ENCODE measurements at places on chromosomes 4 and X. TPM values are rescaled to one million over a fixed set of nuclear protein-coding genes. Genes with fewer than 3 reads are reported as not detected.

DNA sequence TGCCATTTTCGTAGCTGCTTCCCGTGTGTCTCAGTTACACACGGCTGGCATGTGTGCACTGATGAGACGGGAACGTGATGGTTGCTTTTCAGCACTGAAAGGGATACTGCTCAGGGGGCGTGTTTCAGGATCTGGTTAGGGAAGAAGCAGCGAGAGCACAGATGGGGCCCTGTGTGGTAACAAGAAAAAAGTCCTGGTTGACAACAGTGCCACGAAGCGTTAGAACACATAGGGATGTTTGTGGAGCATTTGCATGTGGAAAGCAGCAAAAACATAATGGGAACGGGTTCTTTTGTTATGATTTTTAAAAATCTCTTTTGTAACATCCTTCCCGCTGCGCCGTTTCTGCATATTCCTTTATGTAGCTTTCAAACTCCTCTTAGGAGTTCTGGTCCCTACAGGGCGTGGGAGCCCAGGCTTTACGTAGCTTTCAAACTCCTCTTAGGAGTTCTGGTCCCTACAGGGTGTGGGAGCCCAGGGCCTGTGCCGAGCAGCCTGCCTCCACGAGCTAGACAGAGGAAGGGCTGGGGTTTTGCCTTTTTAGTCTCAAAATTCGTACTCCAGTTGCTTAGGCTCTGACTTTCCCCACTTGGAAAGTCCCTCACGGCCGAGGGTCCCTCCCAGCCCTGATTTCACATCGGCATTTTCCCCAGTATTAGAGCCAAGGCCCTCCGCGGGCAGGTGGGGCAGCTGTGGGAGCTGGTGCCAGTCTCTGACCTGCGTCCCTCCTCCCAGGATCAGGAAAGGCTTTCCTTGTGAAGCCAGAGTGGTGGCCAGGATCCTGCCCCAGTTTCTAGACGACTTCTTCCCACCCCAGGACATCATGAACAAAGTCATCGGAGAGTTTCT lies 11.0 kb upstream of the MSANTD1 start:
- DNase-seq, result no peak

DNA sequence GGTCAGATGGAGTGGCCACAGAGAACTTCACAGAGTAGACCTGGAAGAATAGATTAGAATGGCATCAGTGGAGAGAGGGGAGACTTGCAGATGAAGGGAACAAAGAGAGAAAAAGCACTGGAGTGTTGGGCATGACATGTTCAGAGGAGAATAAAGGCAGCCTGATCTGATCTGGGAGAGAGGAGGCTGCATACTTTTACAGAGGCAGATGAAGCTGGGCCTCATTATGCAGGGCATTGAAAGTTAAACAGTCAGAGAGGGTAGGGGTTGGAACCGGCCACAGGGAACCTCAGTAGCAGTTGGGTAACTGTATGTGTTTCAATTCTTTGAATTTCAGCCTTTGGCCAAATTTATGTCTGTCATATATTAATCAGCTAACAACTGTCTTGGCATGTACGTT lies 61.2 kb downstream of the SH3BGRL start:
- no peak for DNase-seq

DNA sequence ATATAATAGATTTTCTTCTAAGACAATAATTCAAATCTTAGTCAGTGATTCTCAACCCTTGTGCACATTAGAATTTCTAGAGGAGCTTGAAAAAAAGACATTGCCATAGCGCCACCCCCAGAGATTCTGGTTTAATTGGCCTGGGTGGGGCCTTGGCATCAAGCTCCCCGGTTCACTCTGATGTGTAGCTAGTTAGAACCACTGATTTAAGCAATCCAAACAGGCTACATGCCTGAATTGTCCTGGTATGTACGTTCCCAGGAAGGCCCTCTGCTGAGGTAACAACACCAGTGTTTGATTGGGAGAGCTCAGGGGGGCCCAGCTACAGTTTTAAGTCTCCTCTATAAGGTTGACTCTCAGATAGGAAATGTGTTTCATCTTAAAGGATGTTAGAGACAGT lies 1.3 kb upstream of the ATP10D start:
- no peak for DNase-seq

DNA sequence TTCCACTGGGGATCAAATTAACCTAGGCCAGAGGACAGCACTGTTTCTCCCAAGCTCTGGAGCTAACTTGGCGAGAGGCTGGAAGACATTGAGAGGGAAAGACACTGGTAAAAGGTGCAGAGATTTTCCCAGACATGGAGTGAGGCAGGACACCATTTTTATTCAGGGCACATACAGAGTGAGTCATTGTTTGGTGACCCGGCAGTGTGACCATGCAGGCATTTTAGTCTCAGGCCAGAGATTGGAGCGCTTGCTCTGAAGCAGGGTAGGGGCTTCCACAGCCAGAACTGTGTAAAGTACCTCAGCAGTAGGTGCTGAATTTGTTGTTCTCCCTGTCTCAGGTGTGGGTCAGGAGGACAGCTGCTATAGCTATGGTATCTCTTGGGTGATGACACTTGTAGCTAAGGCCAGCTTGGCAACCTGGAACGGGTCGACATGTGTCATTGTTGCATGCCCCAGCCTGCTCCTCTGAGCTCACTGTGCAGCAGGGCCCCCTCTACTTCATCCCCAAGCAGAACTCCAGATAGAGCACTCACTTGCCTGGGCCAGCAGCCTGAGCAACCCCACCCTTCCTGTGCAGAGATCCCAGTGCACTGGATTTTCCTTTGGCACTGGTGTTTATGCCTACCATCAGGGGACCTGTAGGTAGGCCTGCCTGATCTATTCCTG lies 79.8 kb upstream of the ATP8A1 start:
- DNase-seq, result no peak

- no peak for DNase-seq
Observed at GRCh38 chr4:8744083-8744805, 127.4 kb downstream of the HMX1 start.

- no peak for DNase-seq
Observed at GRCh38 chrX:133258481-133258880, 40.3 kb upstream of the TFDP3 start.

GRCh38 chr4:184370711-184371389 lies 103.5 kb downstream of the IRF2 start:
- no peak for DNase-seq

DNA sequence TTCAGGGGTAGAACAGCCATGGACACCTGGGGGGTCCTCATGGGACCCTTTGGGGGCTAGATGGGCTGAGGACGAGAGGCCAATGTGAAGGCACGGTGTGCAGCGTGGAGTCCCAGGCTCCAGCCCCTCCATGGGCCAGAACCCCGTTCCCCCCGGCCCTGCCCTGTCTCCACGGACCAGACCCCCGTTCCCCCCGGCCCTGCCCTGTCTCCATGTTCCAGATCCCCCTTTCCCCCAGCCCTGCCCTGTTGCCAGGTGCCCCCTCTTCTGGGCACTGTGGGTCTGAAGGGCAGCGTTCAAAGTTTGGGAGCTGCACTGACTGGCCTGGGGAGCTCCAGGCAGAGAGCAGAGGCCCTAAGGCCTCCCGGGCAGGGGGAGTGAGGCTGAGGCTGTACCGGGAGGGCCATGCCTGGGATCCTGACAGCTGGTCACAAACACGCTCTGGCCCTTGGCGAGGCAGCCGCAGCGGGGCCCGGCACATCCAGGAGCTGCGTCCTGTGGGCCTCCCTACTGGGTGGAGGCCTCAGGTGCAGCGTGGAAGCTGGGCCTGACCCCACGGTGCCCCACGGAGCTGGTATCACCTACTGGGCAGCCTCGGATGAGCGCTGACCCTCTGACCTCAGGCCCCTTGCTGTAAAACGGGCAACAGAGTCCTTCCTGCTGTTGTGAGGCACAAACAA lies 8.9 kb downstream of the DGKQ start:
- DNase-seq, result no peak

DNA sequence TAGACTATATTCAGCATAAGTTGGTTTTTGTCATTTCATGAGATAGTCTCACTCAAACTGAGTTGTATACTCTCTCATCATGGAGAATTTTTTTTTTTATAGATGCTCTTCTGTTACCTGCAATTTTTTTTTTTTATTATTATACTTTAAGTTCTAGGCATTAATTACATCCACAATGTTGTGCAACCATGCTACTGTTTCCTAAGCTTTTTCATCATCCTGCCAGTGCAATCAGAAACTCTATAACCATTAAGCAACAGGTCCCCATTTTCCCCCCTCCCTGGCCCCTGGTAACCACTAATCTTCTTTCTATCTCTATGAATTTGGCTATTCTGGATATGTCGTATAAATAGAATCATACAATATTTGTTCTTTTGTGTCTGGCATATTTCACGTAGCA lies 321.6 kb downstream of the STIM2 start:
- no peak for DNase-seq

GRCh38 chr4:82988323-82988832 lies 22.2 kb downstream of the LIN54 start:
- DNase-seq, result no peak

DNA sequence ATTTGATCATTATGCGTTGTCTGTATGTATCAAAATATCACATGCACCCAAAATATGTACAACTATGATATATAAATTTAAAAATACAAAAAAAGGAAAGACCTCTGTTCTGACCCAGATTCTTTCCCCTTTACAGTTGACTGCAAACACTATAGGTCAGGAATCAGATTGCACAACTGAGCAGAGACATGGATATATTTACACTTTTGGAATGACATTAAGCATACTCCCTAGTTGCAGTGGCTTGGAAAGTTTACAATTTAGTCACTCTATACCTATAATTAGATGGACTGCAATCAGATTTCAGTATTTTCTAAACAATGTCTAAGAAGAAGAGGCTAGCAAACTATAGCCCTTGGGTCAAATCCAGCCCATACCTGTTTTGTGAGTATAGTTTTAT lies 98.5 kb upstream of the INPP4B start:
- no peak for DNase-seq

GRCh38 chrX:42955349-42955748 lies 177.4 kb upstream of the PPP1R2C start:
- DNase-seq, result no peak

GRCh38 chrX:153530411-153531129 lies 13.1 kb downstream of the ATP2B3 start:
- no peak for DNase-seq

HTR2C gene
- not detected for total RNA-seq

ERVMER34-1 gene
- not detected for total RNA-seq

HMGN5 gene
- total RNA-seq, result 1.6 TPM

MAOB gene
- total RNA-seq, result not detected

DUSP9 gene
- 0.04 TPM for total RNA-seq

TLR1 gene
- total RNA-seq, result 6.5 TPM
